ENCODE measurements at places on chromosomes 2 and 18.

GRCh38 chr2:143480601-143481236 lies 351.5 kb downstream of the ARHGAP15 start:
- DNase-seq, result no peak

GRCh38 chr18:31931163-31931885 lies 11.6 kb downstream of the TRAPPC8 start:
- no peak for DNase-seq

DNA sequence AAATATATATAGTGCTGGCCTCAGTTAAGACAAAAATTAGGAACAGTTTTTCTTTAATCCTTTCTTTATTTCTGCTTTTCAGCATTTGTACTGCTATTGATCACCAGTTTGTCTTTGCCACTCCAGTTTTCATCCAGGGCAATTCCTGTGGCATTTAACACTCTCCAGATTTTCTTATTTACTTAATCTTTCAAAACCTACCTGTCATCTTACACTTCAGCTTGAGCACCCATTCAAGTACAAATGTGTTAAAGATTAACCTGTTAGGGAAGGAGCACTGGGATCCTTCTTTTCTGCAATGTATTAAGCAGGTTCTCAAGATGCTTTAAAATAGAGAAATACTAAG lies 101.8 kb upstream of the SCN1A start:
- no peak for DNase-seq

GRCh38 chr2:169081551-169081950 lies 12.2 kb downstream of the DHRS9 start:
- no peak for DNase-seq

DNA sequence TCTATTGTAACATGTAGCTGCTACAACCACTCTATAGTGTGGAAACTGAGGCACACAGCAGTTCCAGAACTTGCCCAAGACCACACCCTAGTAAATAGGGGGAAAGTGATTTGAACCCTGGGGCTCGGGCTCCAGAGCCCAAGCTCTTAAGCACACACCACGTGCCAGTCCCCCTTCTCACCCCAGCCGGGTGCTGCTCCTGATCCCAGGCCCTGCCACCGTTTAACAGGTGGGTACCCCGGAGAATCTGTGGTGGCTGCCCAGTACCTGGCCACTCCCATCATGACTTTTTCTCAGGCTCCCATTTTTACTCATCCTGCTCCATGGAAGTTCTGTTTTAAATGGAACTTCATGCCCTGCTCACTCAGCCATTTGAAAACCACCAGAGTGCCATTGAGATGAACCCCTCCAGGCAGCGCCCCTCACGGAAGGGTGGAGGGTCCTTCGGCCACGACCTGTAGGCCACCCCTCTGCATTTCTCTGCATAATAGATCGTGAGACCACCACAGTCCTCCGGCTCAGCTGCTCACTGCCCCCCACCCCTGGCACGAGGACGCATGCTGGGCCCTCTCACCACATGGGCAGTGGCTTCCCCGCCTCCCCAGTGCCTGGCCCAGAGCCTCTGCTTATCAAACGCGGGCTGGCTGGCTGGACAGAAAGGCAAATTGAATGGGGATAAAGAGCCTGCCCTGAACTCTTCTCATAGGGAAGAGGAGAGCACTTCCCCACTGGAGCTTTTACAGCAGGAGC lies 42.1 kb downstream of the TMEM37 start:
- DNase-seq, result no peak
